ENCODE measurements at places on chromosomes 3 and 15.
A peak's percentile ranks its signal among the peaks of the same experiment; 100 is the strongest.

- no peak for DNase-seq
These were observed 79.5 kb downstream of the CHRD start for GRCh38 chr3:184459355-184459754.

DNA sequence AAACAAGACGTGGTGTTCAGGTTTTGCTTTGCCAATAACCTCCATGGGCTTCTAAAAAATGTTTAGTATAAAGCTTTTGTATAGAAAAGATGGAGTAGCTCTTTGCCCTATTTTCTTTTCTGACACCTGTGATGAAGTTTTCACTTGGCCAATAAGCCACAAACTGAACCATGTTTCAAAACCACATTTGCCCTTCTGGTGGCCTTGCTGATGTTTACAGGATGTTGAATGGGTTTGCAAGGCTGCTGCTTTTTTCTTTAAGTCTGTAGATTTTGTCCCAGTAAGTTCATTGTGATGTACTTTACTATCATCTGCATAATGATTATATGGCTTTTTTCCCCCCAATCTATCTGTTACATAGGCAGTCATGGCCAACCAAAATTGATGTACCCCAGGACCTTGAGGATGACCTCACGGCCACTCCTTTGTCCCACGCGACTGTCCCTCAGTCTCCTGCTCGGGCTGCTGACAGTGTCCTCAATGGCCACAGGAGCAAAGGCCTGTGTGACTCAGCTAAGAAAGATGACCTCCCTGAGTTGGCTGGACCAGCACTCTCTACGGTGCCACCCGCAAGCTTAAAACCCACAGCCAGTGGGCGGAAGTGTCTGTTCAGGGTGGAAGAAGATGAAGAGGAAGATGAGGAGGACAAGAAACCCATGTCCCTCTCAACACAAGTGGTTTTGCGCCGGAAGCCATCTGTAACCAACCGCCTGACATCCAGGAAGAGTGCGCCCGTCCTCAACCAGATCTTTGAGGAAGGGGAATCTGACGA is 60.8 kb downstream of the SNRK start:
- DNase-seq = peak; percentile 30

GRCh38 chr15:74381481-74381880 is 14.0 kb upstream of the CYP11A1 start:
- DNase-seq = no peak

- no peak for DNase-seq
These were observed 200.6 kb downstream of the GHSR start for GRCh38 chr3:172247525-172248274.

DNA sequence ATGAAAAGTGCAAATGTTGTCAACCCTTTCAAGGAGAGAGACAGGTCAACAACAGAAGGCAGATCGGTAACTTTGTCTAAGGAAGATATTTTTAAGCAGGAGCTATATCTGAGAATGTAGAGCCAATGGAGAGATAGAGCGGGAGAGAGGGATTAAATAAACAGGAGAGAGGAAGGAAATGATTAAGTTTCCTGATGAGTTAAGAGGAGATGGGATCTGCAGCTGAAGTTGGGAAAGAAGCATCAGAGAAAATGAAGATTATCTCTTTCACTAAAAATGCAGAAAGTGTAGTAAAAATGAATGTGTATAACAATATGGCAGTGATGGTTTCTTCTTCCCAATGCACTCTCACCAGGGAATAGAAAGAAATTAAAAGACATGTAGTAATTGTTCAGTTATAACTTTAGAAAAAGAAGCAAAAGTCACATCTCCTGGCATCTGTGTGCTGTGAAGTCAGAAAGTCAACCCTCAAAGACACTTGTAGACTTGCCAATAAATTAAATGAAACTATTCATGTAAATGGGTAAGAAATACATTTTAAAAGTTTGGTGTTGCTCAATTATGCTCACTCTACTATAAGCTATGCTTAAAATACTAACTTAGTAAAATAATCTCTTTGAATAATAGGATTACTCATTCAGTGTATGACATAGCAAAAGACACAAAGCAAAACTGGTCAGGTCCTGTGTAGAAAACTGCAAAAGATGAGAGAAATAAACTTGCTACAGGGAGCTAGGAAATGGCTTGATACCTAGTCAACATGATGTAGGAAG is 264.6 kb downstream of the ZIC4 start:
- no peak for DNase-seq

GRCh38 chr3:88824666-88825564 is 282.5 kb upstream of the EPHA3 start:
- DNase-seq = no peak

- DNase-seq = no peak
These were observed at the start of gene LTK for GRCh38 chr15:41513506-41514227. Gene LTK (minus strand): TSS chr15:41513827. CDS start chr15:41513709, 118 bp downstream.

GRCh38 chr3:64053581-64053980 is 30.3 kb upstream of the PSMD6 start:
- DNase-seq = no peak

DNA sequence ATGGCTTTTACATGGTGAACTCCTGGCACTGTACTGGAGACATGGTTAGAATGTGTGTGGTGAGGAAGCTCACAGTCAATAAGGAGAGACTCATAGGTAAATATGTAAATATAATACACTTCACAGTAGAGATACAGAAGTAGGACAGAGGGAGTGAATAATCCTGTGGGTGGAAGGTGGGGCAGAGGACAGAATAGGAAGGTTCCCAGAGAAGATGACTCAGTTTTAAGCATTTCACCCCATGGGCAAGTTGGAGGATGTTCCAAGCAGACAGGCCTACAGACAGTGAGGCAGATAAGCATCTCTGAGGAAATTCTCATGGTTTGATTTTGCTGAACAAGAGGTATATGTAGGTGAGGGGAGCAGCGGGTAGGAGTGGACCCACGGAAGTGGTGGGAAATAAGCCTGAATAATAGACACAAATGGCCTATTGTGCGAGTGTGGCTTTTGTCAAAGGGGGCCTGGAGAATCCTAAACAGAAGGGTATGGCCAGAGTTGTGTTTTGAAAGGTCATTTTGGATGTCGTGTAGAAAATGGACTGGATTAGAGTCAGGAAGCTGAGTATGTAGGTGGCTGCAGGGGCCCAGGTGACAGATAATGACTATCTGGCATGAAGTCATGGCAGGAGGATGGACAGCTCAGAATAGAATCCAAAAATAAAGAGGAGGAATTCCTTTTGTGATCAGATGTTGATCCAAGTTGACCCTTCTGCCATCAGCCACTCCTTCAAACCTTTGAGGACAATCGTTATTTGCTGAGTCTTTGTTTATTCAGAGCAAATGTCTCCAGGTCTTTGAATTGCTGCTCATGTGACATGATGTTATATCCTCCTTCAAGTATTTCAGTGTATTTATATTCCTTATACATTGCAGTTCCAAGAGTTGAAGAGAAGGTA is 97.3 kb upstream of the THRB start:
- DNase-seq = no peak
